ENCODE measurements at places on chromosomes 2 and 18. TPM values are rescaled to one million over a fixed set of nuclear protein-coding genes. Genes with fewer than 3 reads are reported as not detected.
A peak's percentile ranks its signal among the peaks of the same experiment; 100 is the strongest.

DNA sequence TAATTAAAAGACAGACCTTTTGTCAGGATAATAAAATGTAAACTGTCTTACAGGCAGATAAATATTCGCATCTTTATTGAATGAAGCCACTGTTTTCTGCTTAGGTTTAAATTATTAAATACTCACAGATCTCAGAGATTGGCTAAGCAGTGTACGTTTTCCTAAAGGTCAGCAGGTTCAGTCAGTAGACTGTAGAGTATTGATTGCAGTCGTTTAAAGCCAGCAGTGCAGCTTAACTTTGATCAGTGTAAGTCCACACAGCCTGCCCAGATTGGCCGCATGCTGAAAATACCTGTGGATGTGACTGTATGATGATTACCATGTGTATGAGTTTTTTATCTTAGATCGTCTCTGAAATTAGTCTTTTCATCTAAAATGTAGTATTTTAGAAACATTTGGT lies 42.3 kb downstream of the ATP9B start:
- peaks cover 15% of the 10 kb centered on the region for H3K36me3 ChIP-seq
- H3K27me3 ChIP-seq: no peaks in the 10 kb centered on the region
- no peak overlapping the region for H3K4me3 ChIP-seq

DNA sequence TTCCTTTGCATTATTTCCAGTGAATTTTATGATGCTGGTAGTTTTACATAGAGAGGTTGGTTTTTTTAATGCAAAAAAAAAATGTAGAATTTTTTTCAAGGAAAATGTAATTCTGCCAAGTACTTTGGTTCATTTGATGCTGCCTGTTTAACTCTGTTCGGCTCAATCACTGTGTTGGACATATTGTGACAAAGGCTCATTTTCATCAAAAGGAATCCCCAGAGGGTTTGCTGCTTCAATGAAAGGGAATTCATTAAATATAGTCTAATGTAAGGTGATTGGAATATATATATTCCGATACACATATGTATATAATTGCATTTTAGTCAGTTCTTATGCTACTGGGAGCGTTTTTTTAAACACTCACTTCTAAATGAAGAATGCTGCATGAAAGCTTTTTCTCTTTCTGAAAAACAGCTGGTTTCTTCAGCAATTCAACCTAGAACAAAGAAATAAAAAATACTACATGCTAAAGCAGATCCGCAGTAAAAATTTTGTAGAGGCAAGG lies 314.6 kb upstream of the VWC2L start:
- no peak for DNase-seq
- no peak overlapping the region for H3K27ac ChIP-seq
- H3K36me3 ChIP-seq: no peaks in the 10 kb centered on the region
- no peak overlapping the region for H3K4me3 ChIP-seq
- H3K27me3 ChIP-seq: no peaks in the 10 kb centered on the region

The MOGAT1 gene
- 0.38 TPM for total RNA-seq

DNA sequence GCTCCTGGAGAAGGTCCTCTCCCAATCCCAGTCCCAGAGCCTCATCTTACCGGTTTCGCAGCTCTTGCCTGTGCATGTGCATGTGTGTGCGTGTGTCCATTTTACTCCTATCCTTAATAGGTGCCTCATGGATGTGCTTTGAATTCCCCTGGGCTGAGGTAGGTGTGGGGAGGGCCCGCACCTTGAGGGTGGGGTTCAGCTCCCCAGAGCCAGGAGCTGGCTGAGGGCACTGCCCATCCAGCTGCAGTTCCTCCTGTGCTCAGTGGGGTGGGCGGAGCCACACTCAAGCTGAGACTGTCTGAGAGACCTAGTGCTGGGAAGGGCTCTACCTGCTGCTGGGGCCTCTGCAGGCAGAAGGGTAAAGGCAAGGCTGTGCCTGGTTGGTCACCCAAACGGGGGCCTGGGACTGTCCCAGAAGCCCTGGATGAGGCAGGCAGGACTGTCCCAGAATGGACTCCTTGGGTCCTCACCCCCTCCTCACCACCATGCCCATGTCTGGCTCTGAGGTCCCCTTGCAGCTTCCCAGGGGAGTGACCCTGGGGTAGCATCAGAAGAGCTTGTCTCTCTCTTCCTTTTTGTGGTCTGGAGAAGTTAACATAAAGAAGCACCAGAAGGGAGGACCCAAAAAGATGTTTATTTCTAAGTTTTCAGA lies 8.9 kb downstream of the GDF7 start:
- H3K27ac ChIP-seq: no peak overlapping the region
- DNase-seq: peak; percentile 83
- peaks cover 42% of the 10 kb centered on the region for H3K27me3 ChIP-seq
- H3K36me3 ChIP-seq: peaks cover 4% of the 10 kb centered on the region
- no peaks in the 10 kb centered on the region for H3K4me1 ChIP-seq

The REEP1 gene
- total RNA-seq: 2.0 TPM

GRCh38 chr2:28108143-28108542 lies 217.6 kb downstream of the BABAM2 start:
- no peak for DNase-seq
- no peak overlapping the region for H3K4me3 ChIP-seq
- H3K4me1 ChIP-seq: no peaks in the 10 kb centered on the region
- no peaks in the 10 kb centered on the region for H3K27me3 ChIP-seq
- H3K36me3 ChIP-seq: no peaks in the 10 kb centered on the region
- H3K27ac ChIP-seq: no peak overlapping the region

- peaks cover 9% of the 10 kb centered on the region for H3K27me3 ChIP-seq
- H3K4me1 ChIP-seq: no peaks in the 10 kb centered on the region
- no peak overlapping the region for H3K4me3 ChIP-seq
- DNase-seq: no peak
These were observed 86.0 kb upstream of the MAPK4 start for GRCh38 chr18:50473881-50474280.

- peak; percentile 11 for DNase-seq
- no peaks in the 10 kb centered on the region for H3K4me1 ChIP-seq
- H3K27ac ChIP-seq: no peak overlapping the region
- H3K36me3 ChIP-seq: no peaks in the 10 kb centered on the region
- H3K4me3 ChIP-seq: no peak overlapping the region
These were observed 228.3 kb upstream of the SMAD2 start for GRCh38 chr18:48158721-48159120.

The HOXD12 gene
- not detected for total RNA-seq

DNA sequence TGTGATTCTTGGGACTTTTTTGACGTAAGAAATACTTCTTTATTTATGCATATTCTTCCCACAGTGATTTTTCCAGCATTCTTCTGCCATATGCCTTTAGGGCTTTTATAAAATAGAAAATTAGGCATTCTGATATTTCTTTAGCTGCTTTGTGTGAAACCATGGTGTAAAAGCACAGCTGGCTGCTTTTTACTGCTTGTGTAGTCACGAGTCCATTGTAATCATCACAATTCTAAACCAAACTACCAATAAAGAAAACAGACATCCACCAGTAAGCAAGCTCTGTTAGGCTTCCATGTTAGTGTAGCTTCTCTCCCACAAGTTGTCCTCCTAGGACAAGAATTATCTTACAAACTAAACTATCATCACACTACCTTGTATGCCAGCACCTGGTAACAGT lies 62.6 kb downstream of the EIF5B start:
- H3K4me3 ChIP-seq: no peak overlapping the region
- H3K27me3 ChIP-seq: no peaks in the 10 kb centered on the region
- H3K4me1 ChIP-seq: peaks cover 8% of the 10 kb centered on the region
- peaks cover 86% of the 10 kb centered on the region for H3K36me3 ChIP-seq
- no peak overlapping the region for H3K27ac ChIP-seq

DNA sequence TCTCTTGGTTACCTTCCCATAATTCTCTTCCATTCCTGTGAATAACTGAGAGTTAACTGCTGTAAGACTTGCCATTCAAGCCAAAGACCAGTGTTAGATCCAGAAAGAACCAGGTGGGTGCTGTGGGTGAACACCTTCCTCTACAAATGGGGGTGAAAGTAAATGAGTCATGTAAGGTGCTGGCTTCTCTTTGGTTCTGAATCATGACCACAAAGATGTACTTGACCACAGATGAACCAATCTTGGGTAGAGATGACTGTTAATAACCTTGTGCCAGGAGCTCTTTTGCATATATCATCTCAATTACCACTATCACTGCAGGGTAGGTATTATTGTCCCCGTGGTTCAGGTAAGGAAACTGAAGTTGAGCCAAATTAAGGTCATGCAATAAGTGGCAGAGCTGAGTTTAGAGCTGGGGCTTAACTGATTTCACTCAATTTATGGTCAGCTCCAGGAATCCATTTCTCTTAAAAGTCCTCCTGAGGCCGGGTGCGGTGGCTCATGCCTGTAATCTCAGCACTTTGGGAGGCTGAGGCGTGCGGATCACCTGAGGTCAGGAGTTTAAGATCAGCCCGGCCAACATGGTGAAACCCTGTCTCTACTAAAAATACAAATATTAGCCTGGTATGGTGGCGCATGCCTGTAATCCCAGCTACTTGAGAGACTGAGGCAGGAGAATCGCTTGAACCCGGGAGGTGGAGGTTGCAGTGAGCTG lies 244.9 kb upstream of the CXCR4 start:
- no peak overlapping the region for H3K4me3 ChIP-seq
- H3K4me1 ChIP-seq: no peaks in the 10 kb centered on the region
- no peak for DNase-seq
- H3K36me3 ChIP-seq: no peaks in the 10 kb centered on the region

The CNDP1 gene
- 0.51 TPM for total RNA-seq

The KLHL30 gene
- total RNA-seq: not detected

DNA sequence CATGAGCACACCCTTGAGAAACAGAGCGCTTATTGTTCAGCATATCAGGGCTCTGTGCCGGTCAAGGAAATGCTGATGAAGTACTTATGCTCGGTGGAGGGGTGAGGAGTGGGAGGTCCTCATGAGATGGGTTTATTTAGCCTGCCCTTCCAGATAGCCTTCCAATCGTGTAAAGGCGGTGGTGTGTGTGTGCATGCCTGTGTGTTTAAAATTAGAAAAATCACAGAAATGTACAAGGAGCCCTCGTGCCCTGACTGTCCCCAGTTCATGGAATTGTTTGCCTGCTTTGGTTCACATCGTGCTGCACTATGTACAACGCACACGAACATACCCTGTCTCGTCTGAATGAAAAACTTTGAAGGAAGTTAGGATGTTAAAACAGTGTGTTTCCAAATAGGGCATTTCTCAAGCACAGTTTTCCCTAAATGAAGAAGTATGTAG lies 158.6 kb downstream of the AQP4 start:
- peaks cover 20% of the 10 kb centered on the region for H3K4me1 ChIP-seq
- H3K27me3 ChIP-seq: peaks cover 45% of the 10 kb centered on the region
- no peak overlapping the region for H3K4me3 ChIP-seq

GRCh38 chr2:39488450-39488849 lies 51.4 kb upstream of the MAP4K3 start:
- H3K4me1 ChIP-seq: peaks cover 3% of the 10 kb centered on the region
- no peak overlapping the region for H3K27ac ChIP-seq
- DNase-seq: no peak
- no peak overlapping the region for H3K4me3 ChIP-seq
- H3K27me3 ChIP-seq: no peaks in the 10 kb centered on the region

DNA sequence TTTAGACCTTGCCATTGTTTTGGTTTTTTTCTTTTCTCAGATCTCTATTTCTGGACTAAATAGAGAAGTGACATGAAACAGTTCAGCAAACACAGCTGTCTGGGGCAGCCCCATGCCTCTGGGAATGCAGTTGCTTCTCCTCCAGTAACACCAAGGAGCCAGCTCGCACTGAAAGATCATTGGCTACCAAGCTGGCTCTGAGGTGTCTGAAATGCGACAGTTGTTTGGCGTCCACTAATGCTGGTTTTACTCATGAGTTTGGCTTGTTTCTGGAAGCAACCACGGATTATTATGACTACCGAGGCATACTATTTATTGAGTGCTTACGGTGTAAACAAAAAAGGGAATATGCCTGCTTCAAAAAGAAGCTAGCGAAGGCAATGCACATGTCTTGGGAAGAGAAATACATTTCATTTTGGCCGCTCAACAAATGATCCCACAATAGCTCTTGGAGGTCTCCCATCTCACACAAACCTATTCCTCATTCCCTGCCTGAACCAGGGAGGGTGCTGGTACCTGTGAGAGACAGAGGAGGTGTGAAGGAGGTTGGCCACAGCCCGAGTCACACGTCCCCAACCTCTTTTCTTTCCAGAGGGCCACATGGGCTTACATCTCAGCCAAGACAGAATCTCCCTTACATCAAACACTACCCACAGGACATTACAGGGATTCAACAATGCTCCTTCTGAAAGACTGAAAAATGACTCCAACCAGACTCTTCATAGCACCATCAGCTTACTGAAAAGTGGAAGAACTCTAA lies 37.5 kb upstream of the NEB start:
- no peak overlapping the region for H3K4me3 ChIP-seq
- no peaks in the 10 kb centered on the region for H3K4me1 ChIP-seq
- no peak for DNase-seq
- H3K27me3 ChIP-seq: no peaks in the 10 kb centered on the region

The SERPINB10 gene
- total RNA-seq: not detected

The TGFA gene
- 1.6 TPM for total RNA-seq

The SPATA3 gene
- not detected for total RNA-seq

The GPR55 gene
- 7.5 TPM for total RNA-seq

The LRRC30 gene
- not detected for total RNA-seq

The CD302 gene
- total RNA-seq: 2.7 TPM

GRCh38 chr2:217289907-217290280 lies 430.0 kb upstream of the TNP1 start:
- peaks cover 10% of the 10 kb centered on the region for H3K36me3 ChIP-seq
- DNase-seq: no peak
- H3K4me1 ChIP-seq: peaks cover 8% of the 10 kb centered on the region
- peak overlapping the region; percentile 94 for H3K27ac ChIP-seq

- H3K27ac ChIP-seq: no peak overlapping the region
- H3K4me1 ChIP-seq: no peaks in the 10 kb centered on the region
- DNase-seq: peak; percentile 13
- no peaks in the 10 kb centered on the region for H3K27me3 ChIP-seq
These were observed 31.1 kb upstream of the GPC1 start for GRCh38 chr2:240404174-240404852.

The FBXO36 gene
- total RNA-seq: 13.3 TPM

DNA sequence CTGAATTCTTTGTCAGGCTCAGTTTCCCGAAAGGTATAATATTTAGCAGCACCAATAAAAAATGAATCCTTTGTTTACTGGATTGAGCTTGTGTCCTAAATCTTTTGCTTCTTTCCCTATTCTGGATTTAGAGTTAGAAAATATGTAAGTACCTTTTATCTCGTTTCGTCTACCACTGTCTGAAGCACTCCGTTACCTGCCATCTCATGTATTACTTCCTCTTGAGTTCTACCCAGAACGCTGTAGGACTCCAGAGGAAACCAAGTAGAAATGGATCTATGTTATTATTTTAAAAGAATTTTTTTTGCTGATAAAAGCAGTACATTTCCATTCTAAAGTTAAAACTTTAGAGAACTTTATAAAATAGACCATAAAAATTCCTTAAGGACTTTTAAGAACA lies 13.5 kb downstream of the ANKRD12 start:
- H3K27me3 ChIP-seq: no peaks in the 10 kb centered on the region
- no peak overlapping the region for H3K4me3 ChIP-seq
- H3K27ac ChIP-seq: no peak overlapping the region
- no peak for DNase-seq

GRCh38 chr2:127574656-127575055 lies 39.2 kb downstream of the MYO7B start:
- H3K4me1 ChIP-seq: no peaks in the 10 kb centered on the region
- no peaks in the 10 kb centered on the region for H3K36me3 ChIP-seq
- H3K4me3 ChIP-seq: no peak overlapping the region
- H3K27ac ChIP-seq: no peak overlapping the region
- peak; percentile 20 for DNase-seq
- no peaks in the 10 kb centered on the region for H3K27me3 ChIP-seq

Data from endodermal cell (in vitro differentiated cells).